Hepatocyte (in vitro differentiated cells): ENCODE measurements at places on chromosomes 2 and 18.

DNA sequence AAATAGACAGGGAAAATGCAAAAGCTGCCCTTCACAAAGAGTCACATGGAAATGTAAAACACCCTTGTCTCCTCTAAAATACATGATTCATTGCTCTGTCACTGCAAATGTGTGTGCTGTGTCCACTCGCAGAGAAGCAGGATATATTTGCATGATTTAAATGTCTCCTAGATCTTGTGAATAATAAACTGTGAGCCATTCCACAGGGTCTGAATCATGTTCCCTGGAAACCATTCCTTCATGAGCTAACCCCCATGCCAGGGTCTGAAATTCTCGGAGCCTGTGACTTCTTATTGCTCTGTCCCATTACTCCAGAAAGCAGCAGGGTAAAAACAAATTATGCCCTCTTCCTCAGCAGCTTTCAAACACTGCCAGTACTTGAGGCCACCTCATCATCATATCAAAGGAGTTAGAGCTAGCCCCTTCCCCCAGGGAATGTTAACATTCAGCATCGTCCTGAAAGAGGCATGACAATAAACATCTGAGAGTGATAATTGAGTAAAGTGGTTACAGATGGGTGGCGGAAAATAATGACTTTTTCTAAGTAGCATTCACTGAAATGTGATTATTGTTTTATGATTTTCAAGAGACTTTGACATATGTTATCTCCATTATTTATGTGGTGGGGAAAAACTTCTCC lies 11.7 kb upstream of the CNGA3 start:
- DNase-seq, result peak; percentile 22

- no peak for DNase-seq
Measured at GRCh38 chr18:24127735-24128134, 11.1 kb upstream of the CABYR start.

DNA sequence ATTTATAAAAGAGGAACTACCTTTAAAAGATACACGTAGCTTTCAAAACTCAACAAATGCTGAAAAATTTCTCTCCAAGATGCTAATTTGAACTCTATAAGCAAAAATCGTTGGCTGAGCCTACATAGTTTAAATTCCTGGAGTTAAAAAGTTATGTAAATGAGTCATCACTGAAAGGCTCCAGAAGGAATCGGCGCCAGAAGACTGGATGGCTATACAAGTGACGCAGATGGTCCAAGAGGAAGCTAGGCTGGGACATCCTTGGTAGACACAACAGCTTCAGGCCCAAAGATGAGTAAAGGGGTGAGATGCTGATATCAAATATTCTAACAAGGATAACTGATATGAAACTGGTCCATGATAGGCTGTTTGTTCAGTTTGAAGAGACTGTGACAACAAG lies 22.8 kb upstream of the DNAH6 start:
- DNase-seq, result peak; percentile 13

GRCh38 chr18:46324087-46324955 lies 220.1 kb downstream of the HAUS1 start:
- DNase-seq, result peak; percentile 40

DNA sequence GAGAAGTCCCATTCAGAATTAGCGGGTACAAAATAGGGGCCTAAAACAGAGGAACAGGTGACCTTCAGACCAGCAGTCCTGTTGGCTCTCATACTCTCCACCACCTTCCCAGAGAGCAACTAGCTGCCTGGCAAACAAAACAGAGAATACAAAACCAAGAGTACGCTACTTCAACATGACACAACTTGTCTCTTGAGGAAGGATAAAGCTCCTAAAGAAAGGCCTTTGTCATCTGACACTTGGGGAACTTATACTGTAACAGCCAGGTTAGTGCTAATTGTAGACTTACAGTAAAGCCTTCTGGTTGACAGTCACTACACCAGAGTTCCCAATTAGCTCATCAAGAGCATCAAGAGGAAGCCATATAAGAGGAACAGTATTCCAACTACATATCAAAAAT lies 282.1 kb upstream of the NT5C1B start:
- DNase-seq, result no peak

GRCh38 chr2:25221579-25221978 lies 53.2 kb upstream of the POMC start:
- DNase-seq, result no peak

DNA sequence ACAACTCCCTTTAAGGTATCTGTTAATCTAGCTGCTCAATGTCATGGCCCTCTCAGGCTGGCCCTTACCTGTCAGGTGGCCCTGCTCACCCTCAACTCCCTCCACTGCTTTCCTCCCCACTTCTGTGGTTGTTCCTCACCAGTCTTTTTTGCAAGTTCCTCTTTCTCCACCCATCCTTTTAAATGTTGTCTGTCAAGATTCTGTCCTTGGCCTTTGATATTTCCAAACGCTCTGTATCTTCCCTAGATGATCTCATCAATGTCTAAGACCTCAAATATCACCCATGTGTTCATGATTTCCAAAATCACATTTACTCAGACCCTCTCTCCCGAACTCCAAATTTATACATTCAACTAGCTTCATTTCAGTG lies 3.5 kb downstream of the PTPN2 start:
- DNase-seq, result no peak

DNA sequence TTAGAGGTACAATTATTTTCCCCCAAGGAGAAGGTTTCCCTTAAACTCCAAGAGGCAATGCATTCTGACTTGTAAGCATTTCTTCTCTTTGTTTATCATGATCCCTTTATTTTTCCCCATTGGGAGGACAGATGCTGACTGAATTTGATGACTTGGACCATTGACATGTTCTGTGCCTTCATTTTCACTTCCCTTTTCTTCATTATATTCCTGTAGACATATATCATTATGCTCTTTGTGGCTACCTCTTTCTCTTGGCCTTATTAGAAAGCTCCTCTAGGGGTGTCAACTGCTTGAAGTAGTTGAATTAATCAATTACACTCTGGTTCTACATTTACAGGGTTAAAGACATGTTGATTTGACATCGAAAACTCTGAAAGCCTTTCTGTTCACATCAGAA lies 330.0 kb upstream of the DCC start:
- DNase-seq, result no peak

- DNase-seq, result no peak
Measured at GRCh38 chr2:165796129-165796528, 2.1 kb upstream of the GALNT3 start.

DNA sequence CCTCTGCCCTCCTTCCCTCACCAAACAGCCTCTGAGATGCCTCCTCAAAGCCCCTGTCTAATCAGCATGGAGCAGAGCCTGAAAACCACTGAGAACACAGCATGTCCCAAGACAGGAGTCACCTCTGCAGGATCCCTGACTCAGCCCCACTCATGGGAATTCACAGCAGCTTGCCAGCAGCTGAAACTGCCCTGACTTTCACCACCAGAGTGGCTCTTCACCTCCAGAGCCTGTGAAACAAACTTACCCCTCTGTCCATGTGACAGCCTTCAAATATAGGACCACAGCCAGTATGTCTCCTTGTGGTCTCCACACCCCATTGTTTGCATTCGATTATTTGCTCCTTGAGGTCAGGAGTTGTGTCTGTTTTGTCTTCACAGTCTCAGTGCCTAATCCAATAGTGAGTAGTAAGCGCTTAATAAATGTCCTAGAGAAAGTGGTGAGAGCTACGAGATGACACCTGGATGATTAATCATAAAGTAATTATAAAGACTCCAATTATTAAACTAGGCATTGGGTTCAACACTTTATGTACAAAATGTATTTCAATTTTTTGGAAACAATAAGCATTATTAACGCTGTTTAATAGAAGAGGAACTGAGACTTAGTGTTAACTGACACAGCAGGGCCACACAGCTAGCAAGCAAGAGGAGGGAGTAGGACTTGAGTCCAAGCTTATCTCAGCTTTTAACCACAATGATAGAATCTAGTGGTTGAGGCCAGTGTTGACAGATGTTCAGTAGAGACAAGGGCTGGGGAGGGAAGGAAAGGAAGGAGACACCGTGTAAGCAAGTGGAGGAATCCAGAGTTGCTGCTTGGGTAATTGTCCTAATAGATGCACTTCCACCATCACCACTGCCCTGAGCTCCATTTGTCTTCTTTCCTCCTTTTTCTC lies 358.7 kb upstream of the TNP1 start:
- DNase-seq, result no peak
